ENCODE measurements at places on chromosomes 13 and 19. TPM values are rescaled to one million over a fixed set of nuclear protein-coding genes. Genes with fewer than 3 reads are reported as not detected.

The NXNL1 gene
- not detected for total RNA-seq

The RETN gene
- total RNA-seq, result 3.7 TPM

The SMAD9 gene
- 11.5 TPM for total RNA-seq

The CDX2 gene
- not detected for total RNA-seq

The PRKCG gene
- not detected for total RNA-seq

The DLEU7 gene
- under 0.01 TPM for total RNA-seq

The ZNF540 gene
- total RNA-seq, result 1.6 TPM

The PLPPR2 gene
- total RNA-seq, result 4.7 TPM

The C19orf67 gene
- total RNA-seq, result not detected

The PLEKHF1 gene
- 16.7 TPM for total RNA-seq

The ZNF528 gene
- total RNA-seq, result 14.1 TPM

The ZNF132 gene
- 9.9 TPM for total RNA-seq

The IZUMO4 gene
- total RNA-seq, result 2.1 TPM

The ERICH4 gene
- not detected for total RNA-seq

The WDFY2 gene
- 6.8 TPM for total RNA-seq

The CADM4 gene
- total RNA-seq, result 7.8 TPM

The IZUMO2 gene
- not detected for total RNA-seq

The ZNF699 gene
- 3.7 TPM for total RNA-seq

The PPAN gene
- 14.6 TPM for total RNA-seq

Measured in skeletal muscle tissue (tissue), 5 donors.